Stimulated activated CD4-positive, alpha-beta T cell treated with anti-CD3 and anti-CD28 coated beads, TNF-alpha, amount 100 ng/mL, for 1 hour (primary cell): ENCODE measurements at places on chromosomes 2 and 18.

GRCh38 chr18:78603102-78603983 lies 376.3 kb upstream of the SALL3 start:
- no peak for DNase-seq

- no peak for DNase-seq
These were observed 301.8 kb upstream of the ACVR2A start for GRCh38 chr2:147543056-147543455.

DNA sequence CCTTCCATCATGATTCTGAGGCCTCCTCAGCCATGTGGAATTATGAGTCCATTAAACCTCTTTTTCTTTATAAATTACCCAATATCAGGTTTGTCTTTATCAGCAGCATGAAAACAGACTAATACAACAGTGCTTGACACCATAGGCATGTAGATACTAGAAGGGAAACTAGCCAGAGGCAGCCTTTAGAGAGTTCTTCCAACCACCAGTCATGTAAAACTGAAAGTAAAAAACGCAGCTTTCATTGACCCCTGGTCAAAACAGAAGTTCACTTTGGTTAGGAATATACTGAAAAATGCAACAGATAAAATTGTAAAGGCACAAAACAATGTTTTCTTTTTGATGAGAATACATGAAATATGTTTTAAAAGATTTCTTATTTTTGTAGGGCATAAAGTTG lies 122.8 kb upstream of the L3MBTL4 start:
- no peak for DNase-seq

GRCh38 chr18:34661464-34662087 lies 48.5 kb upstream of the DTNA start:
- DNase-seq: no peak

GRCh38 chr2:8178911-8179310 lies 502.9 kb upstream of the ID2 start:
- no peak for DNase-seq

DNA sequence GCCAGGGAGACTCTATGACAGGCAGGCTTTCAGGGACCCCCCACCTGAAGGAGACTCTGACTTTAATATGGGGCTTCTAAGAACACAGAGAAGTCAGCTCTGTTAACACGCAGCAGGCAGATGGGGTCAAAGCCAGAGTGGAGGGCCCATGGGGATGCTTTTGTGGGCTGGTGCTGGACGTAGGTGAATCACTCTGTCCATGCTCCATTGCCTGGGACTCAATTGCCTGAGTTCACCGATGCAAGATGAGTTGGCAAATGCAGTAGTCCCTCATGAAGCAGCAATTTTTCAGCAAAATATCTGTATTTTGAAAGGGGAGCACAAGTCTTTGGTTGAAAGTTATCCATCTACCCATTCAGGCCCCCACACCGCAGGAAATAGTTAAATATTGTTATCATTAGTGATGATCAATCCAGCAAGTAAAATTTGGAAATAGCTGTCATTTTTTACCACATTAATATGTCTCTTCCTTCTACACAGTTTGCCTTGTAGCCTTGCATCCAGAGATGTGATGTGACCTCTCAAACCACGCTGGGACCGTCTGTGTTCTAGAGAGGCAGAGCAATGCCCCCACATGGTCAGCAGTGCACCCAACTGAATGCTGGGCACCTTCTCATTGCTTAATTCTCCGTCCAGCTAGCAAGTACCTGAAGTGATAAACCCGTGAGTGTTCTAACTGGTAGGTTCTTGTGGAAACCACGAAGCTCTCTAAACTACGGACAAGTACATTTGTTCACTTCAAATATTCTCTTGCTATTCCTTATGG lies 34.8 kb upstream of the FAM110C start:
- no peak for DNase-seq

DNA sequence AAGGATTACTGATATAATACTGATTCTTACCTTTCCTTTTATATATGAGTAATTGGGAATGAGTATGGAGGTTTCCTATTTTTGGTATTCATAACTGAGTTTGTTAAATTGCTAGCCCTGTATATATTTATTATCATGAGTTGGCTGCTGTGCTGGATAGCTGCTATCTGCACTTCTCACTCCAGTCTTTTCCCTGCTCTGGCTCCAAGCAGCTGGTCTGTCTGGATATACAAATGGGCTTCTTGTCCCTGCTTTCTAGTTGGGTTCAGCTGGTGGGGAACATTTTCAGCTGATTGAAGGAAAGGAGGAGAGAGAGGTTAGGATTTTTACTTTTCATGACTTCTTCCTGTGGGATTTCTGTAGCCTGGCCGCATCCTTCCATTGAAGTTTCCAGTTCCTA lies 41.2 kb downstream of the AGFG1 start:
- DNase-seq: no peak

GRCh38 chr18:10971717-10972116 lies 177.7 kb downstream of the PIEZO2 start:
- no peak for DNase-seq

- DNase-seq: no peak
These were observed 420.6 kb downstream of the IRS1 start for GRCh38 chr2:226378753-226379705.

- DNase-seq: no peak
These were observed 66.7 kb downstream of the NXPH2 start for GRCh38 chr2:138713504-138713903.

DNA sequence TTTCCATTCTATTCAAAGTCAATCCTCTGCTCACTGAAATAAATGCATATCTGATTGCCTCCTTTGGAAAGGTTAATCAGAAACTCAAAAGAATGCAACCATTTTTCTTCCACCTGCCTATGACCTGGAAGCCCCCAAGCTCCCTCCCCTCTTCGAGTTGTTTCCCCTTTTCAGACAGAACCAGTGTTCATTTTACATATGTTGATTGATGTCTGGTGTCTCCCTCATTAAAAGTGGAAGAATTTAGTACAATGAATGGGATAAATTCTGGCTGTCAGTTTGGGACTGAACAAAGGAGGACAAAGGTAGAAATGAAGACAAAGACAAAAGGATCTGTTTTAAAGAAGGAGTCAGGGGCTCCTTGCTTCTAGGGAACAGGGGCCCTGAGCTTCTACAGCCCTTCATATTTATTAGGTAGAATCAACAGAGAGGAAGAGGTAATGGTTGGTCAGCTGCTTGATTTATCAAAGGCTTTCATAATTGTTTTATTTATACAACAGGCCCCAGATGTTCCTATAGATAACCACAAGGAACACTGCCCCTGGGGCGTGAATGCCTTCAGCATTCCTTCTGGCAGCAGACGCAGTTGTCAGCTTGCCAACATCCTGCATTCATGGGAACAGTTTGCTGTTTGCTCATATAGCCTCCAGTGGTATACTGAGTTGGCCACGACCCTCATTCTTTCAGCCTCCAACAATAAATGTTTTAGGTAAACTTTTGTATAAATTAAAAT lies 949.8 kb upstream of the LRATD1 start:
- DNase-seq: no peak

DNA sequence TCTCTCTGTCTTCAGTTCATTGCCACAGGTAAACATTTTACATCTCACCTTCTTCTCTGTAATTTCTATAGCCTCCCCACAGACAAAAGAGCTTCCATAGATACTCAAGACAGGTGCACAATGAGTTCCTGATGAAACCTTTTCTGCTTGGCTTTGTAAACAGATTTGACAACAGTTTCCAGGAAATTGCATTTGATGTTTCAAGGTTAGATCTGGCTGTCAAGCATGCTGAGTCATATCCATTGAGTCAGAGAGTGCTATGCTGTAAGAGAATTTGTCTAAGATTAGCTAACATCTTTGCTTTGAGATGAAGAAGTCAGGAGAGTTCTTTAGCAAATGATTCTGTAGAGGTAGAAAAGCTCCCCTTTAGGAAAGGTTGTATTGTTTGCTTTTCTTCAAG lies 40.6 kb upstream of the MAP2 start:
- DNase-seq: no peak
